ENCODE measurements at places on chromosomes 1 and 21.

DNA sequence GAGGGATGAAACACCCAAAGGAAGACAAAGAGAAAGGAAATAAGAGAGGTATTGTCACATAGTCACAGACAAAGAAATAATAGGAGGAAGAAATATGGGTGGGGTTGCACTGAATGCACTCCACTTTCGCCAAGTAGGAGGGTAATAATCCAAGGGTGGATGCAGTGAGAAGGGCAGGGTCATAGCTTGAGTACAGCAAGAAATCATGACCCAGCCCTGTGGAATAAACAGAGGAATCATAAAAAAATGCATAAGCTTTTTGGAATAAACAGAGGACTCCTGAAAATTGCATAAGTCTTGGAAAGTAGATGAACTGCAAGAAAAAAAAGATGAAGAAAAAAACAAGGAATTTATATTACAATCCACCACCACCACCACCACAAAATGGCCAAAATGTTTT lies 53.1 kb upstream of the CD55 start:
- DNase-seq = no peak

GRCh38 chr1:159010391-159010790 lies 684 bp downstream of the IFI16 start:
- no peak for DNase-seq

DNA sequence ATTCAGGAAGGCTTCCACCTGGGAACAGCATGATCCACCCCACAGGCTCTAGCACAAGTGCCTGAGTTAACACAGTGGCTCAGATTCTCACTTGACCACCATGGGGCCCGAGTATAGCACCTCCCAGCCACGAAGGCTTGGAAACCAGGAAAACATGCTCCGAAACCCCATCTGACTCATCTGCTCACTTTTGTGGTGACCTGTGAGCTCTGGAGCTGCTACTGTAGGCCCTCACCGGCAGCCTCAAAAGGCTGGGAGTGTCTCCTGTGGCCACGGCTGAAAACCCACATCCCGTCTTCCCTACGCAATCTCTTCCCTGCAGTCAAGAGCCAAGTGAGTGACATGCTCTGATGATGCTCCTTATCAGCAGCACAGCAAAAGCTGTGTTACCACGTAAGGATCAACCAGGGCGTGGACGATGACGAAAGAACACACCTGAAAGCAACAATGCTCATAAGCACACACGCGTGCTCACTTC lies 81.4 kb downstream of the TGFBR3 start:
- no peak for DNase-seq

- no peak for DNase-seq
These were observed 22.6 kb downstream of the ERI3 start for GRCh38 chr1:44332505-44332904.

GRCh38 chr21:39137248-39138178 lies 45.7 kb downstream of the PSMG1 start:
- no peak for DNase-seq
